ENCODE measurements at places on chromosomes 3 and 15.

DNA sequence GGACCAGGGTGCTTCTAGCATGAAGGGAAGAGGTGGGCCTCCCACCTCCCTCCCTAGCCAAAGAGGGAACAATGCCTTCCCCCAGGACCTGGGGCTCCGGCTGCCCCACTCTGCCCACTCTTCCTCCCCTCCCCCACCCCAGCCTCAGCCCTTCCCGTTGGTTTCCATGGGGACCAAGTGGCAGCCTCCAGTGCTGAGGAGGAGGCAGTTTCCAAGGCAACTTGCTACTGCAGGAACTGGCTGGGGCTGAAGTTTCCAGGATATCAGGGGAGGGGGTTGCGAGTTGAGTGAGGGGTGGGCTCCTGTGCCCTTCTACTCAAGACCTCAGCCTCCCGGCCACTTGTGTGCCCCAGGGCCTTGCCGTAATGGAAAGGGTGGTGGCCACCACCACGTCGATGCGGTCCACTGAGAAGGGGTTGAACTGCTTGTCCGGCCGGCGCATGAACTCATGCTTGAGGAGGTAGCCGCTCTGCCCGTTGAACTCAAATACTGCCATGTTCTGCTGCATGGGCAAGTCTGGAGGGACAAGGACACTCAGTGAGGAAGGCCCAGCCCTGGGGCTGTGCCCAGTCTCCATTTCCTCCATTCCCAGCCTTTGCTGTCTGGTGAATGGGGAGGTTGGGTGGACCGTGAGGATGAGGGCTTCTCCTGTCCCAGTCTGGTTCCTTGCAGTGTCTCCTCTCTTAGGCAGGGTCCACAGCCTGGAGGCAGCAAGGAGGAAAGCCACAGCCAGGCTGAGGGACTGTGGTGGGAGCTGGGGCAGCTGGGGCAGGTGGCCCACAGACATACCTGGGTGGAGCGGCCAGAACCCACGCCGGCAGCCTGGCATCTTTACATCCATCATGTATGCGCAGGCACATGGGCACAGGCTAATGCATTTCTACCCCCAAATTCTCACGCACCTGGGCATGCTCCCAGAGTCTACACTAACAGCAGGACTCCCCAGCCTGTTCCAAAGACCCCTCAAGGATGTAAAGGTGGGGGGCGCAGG lies 11.3 kb upstream of the ANKRD63 start:
- DNase-seq: no peak

GRCh38 chr15:86055688-86056087 lies 24.0 kb upstream of the AGBL1 start:
- no peak for DNase-seq

DNA sequence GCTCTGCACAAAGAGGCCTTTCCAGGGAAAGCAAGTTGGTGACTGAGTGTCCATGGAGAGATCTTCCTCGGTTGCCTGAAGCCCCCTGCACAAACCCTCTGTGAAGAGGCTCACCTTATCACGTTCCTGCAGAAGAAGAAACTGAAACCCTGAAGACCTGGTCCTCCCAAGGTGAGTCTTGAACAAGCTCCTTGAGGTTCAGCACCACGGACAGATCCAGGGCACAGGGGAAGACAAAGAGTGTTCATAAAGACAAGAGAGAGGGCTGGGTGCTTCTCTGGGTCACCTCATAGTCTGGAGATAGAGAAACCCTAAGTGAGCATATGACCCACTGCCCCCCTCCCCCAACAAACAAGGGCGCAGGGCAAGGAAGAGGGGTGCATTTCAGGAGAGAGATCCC lies 21.7 kb upstream of the TBC1D21 start:
- DNase-seq: no peak

- no peak for DNase-seq
Measured at GRCh38 chr3:158562674-158563073, 8.3 kb upstream of the MLF1 start.
